ENCODE measurements at places on chromosomes 6 and 20. TPM values are rescaled to one million over a fixed set of nuclear protein-coding genes. Genes with fewer than 3 reads are reported as not detected.

Gene DUSP22
- total RNA-seq = 14.7 TPM

GRCh38 chr6:14061643-14062042 is 55.9 kb upstream of the CD83 start:
- peaks cover 10% of the 10 kb centered on the region for H3K4me1 ChIP-seq
- H3K36me3 ChIP-seq = no peaks in the 10 kb centered on the region
- H3K27me3 ChIP-seq = peaks cover 24% of the 10 kb centered on the region
- DNase-seq = no peak
- H3K27ac ChIP-seq = no peak overlapping the region

DNA sequence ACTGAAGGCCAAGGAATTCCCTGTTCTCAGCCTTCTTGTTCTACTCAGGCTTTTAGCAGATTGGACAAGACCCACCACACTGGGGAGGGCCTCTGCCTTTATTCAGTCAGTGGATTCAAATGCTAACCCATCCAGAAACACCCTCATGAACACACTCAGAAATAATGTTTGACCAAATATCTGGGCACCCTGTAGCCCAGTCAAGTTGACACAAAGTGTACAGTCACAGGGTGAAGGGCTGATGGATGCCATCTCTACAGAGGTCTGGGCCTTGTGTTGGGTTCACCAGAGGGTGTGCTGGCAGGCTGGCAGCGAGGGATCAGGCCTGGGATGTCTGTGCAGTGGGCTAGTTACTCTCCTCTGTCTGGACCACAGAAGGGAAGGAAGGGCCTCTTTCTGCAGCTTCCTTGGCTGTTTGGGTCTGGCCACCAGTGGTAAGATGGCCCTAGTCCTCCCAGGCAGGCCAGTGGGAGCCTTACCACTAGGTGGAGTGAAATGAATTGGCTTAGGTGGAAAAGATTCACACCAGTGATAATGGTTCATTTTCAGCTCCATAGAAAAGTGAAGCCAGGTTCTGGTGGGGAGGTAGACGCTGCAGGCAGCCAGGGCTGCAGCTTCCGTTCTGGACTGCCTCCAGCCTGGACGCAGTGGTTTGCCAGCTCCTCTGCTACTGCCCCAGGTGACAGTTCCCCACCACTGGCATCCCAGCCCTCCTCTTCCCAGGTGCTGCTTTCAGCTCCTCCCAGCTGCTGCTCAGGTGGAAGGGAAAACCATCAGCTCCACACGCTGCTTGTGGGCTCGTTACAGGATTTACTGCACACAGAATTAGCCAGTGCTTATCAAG is 9.2 kb downstream of the TUBB2A start:
- DNase-seq = no peak
- no peak overlapping the region for H3K27ac ChIP-seq
- peaks cover 5% of the 10 kb centered on the region for H3K36me3 ChIP-seq
- no peaks in the 10 kb centered on the region for H3K4me1 ChIP-seq
- H3K27me3 ChIP-seq = no peaks in the 10 kb centered on the region

DNA sequence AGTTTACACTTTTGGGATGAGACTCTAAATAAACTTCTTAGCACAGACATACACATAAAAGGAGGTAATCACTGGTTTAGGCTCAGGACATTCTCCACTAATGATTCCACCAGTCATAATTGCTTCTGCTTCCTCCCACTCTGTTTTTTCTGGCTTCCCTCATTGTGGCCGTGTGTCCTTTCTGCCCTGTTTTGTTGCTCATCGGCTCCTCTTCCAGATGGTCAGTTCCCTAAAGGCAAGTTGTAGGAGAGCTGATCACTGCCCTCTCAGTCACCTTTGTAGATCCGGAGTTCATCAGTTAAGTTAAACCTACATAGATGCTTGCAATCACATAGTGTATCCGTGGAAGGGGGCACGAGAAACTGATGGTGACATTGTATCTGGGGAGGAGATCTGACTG is 200.5 kb upstream of the ARG1 start:
- no peak overlapping the region for H3K4me3 ChIP-seq
- no peaks in the 10 kb centered on the region for H3K4me1 ChIP-seq
- peaks cover 39% of the 10 kb centered on the region for H3K27me3 ChIP-seq
- no peaks in the 10 kb centered on the region for H3K36me3 ChIP-seq
- no peak overlapping the region for H3K27ac ChIP-seq

DNA sequence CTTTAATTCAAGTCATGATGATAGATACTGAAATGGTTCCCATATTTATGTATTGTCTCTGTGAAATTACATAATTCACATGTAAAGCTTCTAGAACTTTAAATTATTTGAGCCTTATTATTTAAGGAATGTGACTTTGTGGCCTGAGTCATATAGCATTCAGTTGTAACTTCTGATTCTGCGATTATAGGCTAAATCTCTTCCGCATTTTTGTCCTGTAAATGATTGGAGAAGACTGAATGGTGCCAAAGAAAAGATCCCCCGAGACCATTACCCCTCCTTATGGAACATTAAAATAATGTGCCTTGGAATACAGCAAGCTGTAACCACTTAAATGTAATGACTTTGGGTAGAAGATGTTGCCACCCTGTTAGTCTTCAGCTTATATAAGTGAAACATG is 63.3 kb upstream of the MAP7 start:
- no peak overlapping the region for H3K4me3 ChIP-seq
- peak; percentile 9 for DNase-seq
- peak overlapping the region; percentile 5 for H3K27ac ChIP-seq
- H3K36me3 ChIP-seq = peaks cover 11% of the 10 kb centered on the region
- H3K4me1 ChIP-seq = peaks cover 33% of the 10 kb centered on the region
- no peaks in the 10 kb centered on the region for H3K27me3 ChIP-seq

Gene PRKN
- 3.8 TPM for total RNA-seq

Gene COL9A1
- not detected for total RNA-seq

GRCh38 chr20:32829311-32830005 is 9.7 kb downstream of the MAPRE1 start:
- peaks cover 19% of the 10 kb centered on the region for H3K4me1 ChIP-seq
- DNase-seq = no peak
- no peak overlapping the region for H3K27ac ChIP-seq
- no peak overlapping the region for H3K4me3 ChIP-seq
- H3K27me3 ChIP-seq = no peaks in the 10 kb centered on the region
- peaks cover 89% of the 10 kb centered on the region for H3K36me3 ChIP-seq
